ENCODE measurements at places on chromosomes 13 and 19.

- DNase-seq = no peak
These were observed 136.8 kb downstream of the MIPEP start for GRCh38 chr13:23752111-23753001.

DNA sequence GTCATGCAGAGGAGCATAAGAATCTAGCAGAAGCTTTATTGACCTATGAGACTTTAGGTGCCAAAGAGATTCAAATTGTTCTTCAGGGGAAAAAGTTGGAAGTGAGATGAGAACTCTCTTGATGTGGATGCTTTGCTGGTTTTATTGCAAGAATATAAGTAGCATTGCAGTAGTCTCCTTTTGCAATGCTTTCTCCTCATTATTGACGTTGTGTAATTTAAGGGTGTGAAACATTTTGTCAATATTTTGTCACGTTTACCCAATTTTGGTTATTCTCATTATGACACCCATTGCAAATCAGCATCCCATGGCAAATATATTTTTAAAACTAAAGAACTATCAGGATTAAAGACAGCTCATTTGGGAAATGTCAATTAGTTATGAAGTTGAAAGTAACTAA is 11.9 kb upstream of the LILRB5 start:
- DNase-seq = no peak

GRCh38 chr13:30545320-30545719 is 72.4 kb upstream of the USPL1 start:
- no peak for DNase-seq

DNA sequence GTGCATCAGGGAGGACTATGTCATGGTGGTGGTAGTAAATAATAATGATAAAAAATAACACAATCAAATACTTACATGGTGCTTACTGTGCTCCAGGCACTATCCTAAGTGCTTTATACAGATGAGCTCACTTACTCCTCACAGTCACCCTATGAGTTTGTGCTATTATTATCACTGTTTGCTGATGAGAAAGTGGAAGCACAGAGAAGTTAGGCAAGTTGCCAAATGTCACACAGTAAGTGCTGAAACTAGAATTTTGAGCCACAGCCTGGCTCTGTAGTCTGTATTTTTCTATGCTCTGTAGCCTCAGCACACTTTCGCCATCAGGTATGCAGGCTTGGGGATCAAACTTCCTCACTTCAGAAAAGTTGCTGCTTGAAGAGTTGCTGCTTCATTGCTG is 46.6 kb downstream of the HTR2A start:
- no peak for DNase-seq

DNA sequence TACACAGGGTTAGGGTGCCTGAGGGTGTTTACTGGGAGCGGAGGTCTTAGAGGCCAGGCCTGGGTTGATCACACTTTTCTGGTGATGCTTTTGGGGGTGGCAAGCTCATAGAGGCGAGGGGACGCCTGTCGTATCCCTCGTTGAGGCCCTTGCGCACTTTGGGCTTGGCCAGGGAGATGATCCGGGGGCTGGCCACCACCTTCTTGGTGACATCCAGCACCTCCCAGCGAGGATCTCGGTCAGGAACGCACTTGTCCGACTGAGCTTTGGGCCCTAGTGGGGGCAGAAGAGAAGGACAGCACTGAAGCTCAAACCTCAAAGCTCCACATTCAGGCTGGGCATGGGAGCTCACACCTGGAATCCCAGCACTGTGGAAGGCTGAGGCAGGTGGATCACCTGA is 17.6 kb upstream of the MIER2 start:
- no peak for DNase-seq

GRCh38 chr13:24802074-24802473 is 38.1 kb downstream of the RNF17 start:
- DNase-seq = no peak

- DNase-seq = no peak
These were observed 826.9 kb upstream of the PCDH9 start for GRCh38 chr13:68056816-68057710.

DNA sequence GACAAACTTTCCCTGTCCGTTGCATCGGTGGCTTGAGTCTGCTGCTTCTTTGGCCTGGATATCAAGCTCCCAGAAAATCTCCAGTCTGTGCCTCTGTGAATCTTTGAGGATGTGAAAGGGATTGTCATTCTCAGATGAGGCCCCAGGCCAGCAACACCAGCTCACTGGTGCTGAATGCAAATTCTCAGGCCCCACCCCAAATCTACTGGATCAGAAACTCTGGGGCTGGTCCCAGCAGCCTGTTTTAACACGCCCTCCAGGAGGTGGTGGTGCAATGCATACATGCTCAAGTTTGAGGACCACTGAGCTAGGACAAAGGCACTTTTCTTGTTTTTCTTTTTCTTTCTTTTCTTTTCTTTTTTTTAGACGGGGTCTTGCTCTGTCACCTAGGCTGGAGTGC is 23.6 kb downstream of the TNFSF11 start:
- DNase-seq = no peak

DNA sequence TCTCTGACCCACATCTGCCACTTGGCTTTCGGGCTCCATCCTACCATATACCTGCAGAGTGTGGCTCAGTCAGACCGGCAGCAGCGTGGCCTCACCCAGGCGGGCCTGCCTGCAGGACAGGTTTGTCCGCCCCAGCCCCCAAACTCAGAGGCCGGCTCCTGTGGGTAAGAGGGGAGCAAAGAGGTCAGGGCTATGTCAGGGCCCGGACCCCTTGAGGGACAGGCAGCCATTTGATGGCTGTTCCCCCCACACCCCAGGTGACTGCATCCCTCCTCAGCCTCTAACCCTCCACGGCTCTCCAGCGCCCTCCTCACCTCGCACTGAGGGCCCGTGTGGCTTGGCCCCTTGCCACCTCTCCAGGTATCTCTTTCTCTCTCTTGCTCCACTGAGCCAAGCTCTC is 12.3 kb upstream of the ZBTB32 start:
- no peak for DNase-seq

GRCh38 chr13:111973605-111974340 is 93.2 kb upstream of the SOX1 start:
- DNase-seq = no peak

DNA sequence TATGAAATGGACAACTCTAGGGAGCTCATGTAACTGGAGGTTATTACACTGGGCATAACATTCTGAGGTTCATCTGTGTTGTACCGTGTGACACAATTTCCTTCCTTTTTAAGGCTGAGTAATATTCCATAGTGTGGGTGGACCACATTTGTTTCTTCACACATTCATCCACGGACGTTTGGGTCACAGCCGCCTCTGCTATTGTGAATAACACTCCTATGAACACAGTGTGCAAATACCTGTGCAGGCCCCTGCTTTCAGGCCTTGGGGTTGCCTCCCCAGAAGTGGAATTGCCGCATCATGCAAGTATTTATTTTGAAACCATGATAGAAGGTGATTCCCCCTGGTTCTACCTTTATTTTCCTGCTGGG is 63.4 kb upstream of the MCF2L start:
- no peak for DNase-seq

DNA sequence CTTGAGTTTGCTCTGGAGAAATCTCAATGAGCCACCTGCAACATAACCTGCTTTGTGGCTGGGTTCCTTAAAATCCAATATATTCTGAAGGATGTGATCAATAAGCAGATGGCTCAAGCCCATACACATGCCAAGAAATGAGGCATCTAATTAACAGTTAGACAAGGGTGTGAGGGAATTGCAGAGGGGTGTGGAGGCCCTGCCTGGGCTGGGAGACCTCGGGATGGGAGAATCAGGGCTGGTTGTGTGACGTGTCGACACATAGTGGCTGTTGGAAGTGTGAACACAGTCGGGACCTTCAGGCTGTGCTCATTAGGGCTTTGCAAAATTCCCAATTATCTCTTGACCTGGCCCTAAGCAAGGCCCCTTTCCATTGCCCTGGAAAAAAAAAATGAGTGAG is 362.0 kb upstream of the TMTC4 start:
- DNase-seq = no peak

DNA sequence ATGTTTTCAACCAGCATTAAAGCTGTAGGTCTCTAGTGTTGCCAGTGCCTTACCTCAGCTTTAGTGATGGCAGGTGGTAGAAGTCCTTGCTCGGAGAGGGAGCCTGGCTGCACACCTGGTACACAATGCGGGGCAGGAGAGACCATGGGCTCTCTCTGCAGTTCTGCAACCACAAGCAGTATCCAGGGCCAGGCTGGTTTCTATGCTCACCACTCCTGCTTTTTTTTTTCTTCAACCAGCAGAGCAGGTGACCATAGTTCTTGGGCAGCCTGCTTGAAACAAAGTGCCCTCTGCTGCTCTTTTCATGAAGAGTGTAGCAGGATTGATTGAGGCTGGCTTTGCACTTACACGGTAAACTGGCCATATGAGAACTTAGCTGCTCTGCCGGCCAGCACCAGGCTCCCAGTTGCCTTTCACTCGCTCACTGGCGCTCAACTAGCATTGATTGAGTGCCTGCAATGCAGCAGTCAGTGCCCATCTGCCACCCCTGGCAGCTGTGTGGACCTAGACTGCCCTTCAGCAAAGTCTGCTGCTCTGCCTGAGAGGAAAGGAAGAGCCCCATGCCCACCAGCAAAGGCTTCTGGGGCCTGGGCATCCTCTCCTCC is 4.4 kb upstream of the CHAMP1 start:
- no peak for DNase-seq

GRCh38 chr13:20192836-20193161 is at the start of gene GJB2:
TSS of gene GJB2 (minus strand) at chr13:20192938. CDS start at chr13:20189581, 3,357 bp downstream.
- DNase-seq = no peak

DNA sequence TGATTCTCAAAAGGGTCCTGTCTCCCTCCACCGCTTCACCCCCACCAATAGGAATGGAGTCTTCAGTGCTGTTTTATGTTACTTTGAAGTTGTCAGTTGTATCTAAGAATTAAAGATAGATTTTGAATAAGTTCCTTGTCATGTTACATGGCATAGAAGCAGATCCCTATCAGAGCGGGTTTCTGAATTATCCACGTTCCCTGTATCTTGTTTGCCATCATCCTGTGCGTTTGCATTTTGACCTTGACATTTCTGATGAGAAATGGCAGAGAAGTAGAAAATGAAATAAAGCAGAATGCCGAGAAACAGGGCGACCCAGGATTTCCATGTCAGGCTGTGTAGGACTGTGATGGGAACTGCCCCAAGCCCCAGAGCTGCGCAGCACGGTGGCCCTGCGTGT is 120.7 kb upstream of the RNF113B start:
- no peak for DNase-seq

GRCh38 chr13:66663206-66663605 is 566.9 kb downstream of the PCDH9 start:
- no peak for DNase-seq

DNA sequence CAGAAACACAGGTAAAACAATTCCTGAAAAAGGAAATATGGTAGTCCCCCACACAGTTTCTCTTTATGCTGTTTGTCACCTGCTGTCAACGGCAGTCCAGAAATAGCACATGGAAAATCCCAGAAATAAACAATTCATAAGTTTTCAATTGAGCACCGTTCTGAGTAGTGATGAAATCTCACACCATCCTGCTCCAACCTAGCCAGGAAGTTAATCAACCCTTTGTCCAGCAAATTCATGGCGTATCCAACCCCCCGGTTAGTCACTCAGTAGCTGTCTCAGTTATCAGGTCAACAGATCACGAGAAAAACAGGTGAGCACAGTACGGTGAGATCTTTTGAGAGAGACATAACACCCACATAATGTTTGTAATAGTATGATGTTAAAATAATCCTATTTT is 74.2 kb downstream of the TUBGCP3 start:
- DNase-seq = no peak

GRCh38 chr13:66424422-66424821 is 805.7 kb downstream of the PCDH9 start:
- no peak for DNase-seq

DNA sequence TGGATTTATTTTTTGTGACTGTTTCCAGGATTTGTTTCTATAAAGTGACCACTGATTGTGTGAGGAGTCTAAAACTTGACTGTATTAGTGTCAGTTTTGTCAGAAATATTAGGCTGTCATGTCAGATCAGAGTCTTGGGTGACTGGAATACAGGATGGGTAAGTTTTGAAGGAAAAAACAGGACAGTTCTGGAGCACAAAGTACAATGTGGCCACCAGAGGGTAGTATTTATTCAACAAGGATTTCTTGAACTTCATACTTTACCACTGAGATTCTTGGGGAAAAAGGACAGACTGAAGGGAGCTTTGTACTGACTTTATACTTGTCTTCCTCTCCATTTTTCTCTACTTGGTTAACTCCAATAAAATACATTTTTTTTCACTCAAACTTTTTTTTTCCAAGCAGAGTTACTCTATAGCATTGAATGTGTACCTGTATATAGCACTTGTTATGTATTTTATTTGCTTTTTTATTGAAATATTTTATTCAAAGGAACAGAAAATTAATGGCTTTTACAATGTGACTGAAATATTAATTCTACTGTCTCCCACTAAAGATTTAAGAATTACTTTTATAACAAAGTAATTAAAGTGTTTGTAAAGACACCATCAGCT is 51.1 kb downstream of the LMO7 start:
- no peak for DNase-seq

- no peak for DNase-seq
These were observed 794.3 kb downstream of the LIG4 start for GRCh38 chr13:107421028-107421427.

- no peak for DNase-seq
These were observed 38.3 kb upstream of the HMGB1 start for GRCh38 chr13:30504081-30504480.

DNA sequence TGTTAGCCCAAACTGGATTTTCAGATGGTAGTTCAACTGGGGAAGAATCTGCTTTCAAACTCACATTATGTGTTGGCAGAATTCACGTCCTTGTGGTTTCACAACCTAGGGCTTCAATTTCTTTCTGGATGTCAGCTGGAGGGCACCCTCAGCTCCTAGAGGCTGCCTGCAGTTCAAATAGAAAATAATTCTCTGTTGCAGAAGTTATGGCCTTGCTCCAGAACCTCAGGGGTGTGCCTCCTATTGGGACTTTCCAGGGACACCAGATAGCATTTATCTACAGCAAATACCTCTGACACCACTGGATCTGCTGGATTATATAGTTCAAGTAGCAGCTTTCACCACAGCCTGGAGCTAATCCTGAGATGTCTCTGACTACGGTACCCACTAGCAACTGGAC is 11.8 kb upstream of the RB1 start:
- DNase-seq = no peak

DNA sequence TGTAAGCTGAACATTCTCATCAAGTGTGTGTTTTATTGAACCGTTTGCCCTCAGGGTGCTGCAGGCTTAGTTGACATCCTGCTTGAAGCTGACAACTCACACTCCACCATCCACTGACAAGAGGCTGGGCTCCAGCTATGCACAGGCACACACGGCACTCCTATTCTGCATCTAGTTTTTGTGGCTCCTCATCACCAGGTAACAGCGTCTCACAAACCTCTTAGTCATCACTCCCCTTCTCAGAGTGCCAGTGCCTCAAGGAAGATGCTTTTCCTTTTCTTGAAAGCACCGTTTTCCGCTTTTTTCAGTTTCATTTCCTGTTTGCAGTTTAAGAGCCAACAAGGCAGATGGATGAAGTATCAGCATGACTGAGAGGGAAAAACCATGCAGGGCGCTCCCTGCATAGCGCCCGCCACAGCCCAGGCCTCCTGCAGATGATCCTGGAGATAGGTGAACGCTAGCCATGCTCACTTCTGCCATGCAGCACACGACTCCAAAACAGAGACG is 491.2 kb downstream of the COG6 start:
- DNase-seq = no peak

- no peak for DNase-seq
These were observed 29.4 kb upstream of the FBXL3 start for GRCh38 chr13:77056382-77056781.

All from T-helper 17 cell (primary cell).